CD4-positive, alpha-beta T cell treated with Interleukin-12 subunit alpha and Interleukin-12 subunit beta, for 1 hour (primary cell): ENCODE measurements at places on chromosomes 1 and 21.
A peak's percentile ranks its signal among the peaks of the same experiment; 100 is the strongest.

DNA sequence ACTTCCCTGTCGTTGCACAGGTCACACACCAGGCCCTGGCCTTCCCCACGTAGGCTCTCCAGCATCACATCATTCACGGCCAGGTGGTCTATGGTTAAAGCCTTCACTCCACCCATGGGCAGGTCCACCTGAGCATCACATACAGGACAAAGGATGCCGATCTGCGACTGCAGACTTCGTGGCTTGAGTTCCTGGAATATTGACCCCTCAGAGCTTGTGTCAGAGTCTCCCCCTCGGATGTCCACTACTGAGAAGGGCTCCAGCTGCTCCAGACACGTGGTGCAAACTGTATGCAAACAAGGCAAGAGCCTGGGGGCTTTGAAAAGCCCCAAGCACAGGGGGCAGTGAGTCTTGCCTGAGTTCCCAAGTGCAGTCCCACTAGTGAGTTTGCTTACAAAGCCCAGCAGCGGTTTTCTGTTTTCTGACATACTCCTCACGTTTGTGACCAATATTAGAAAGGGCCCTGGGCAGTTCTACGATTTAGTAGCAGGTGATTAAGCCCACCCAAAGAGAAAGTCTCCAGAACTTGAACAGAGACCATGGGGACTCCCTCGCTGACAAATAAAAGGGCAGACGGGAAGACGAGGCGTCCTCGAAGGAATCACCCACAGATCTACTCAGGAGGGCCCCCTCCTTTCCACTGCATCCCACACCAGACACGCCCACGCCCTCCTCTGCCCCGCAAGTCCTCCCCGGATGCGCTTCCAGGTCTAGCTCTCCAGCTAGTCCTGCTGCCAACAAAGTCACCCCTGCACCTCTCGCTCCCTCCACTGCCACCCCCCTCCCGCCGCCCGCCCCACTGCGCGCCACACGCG is 568 bp downstream of the TRIM45 start:
- DNase-seq: no peak

- DNase-seq: no peak
These were observed 27.0 kb downstream of the SPEN start for GRCh38 chr1:15874471-15874870.

DNA sequence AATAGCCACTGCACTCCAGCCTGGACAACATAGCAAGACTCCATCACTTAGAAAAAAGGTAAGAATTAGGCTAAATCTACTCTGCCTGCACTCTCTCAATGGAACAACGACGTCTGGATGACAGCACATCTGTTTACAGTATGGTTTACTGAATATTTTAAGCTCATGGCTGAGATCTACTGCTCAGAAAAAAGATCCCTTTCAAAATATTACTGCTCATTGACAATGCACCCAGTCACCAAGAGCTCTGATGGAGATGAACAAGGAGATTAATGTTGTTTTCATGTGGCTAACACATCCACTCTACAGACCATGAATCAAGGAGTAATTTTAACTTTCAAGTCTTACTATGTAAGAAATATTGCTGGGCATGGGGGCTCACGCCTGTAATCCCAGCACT is 58.0 kb downstream of the SLC27A3 start:
- no peak for DNase-seq

DNA sequence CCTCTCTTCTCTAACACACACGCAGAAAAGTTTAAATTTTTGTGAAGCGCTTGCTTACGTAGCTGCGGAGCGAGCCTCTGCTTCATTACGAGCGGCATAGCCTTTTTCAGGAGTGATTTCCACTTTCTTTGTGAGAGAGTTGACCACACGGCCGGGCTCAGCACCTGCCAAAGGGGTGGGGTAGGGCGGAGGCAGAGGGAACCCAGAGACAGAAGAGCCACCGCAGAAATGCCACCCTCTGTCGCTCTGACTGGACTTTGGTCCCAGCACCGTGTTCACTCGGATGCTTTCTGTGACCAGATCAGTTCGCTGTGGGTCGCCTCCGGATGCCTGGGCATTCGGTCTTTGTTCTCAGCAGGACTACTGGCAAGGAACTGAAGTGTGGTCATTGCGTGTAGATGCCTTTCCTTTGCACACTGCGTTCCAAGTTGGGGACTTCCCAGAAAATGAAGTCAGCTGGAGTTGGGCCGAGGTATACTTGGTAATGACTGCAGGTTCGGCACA is 883 bp downstream of the CHODL start:
- DNase-seq: no peak

DNA sequence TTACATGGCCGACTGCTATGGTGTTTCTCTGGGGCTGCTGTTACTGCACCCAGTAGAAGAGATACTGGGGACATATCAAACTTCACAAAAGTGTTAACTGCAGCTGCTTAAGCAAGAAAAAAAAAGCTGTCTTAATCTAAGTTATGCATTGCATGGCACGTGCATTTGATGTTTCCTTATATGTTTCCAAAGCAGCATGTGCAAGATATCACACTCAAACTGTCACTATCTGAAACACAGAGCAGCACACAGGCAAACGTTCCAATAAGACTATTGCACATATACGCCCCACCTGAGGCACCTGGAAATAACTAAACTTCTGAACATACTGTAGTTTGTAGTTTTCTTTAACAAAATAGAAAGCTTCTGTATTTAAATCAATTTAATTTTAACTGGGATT is 671.4 kb upstream of the ADGRL2 start:
- DNase-seq: no peak

DNA sequence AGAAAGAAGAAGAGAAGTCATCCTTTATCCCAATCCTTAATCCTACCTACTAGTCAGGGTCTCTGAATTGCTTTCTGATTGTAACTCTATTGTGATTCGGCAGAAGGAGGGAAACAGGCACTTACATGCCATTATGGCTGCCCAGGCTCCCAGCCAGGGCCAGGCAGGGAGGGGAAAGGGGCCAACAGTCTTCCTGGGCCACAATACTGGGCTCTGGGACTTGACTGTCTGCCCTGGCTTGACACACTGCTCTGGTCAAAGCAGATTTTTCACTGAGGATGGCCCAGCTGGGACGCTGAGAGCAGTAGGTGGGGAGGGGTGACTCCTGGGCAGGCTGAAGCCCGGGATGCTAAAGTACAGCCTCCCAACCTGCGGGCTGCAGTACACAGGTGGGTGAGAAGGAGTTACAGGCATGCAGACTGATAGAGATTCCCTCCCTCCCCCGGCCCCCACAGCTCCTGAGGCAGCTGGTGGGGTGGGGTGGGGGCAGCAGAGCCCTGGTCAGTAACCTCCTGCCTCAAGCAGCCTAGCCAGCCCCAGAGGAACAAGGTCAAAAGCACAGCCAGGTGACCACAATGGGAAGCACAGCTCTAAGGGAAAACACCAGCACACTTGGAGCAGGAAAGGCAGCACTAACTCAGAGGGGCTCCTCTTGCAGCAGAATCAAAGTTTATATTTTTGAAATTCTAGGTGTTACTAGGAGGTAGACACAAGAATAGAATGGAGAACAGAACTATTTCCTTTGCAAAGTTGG is 25.3 kb downstream of the KCND3 start:
- no peak for DNase-seq

DNA sequence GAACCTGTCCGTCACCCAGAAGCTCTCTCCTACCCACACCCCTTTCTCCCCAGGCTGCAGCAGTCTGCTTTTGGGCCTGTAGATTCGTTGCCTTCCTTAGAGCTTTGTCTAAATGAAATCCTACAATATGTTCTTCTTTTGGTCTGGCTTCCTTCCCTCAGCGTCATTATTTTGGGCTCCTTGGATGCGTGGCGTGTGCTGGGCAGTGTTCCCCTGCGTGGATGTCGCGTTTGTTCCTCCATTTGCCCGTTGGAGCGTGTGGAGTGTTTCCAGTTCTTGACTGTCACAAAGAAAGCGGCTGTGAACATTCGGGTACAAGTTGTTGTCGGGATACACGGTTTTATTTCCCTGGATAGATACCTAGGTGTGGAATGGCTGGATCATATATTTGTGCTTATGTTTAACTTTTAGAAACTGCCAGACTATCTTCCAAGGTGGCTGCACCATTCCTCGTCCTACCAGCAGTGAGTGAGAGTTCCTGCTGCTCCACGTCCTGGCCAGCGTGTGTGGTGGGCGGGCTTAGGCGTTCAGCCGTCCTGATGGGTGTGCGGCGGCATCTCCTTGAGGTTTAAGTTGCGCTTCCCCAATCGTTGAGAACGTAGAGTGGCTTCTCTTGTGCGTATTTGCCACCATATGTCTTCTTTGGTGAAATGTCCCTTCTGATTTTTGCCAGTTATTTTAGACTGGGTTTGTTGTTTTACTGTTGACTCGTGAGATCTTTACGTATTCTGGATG is 31.7 kb downstream of the SKI start:
- DNase-seq: no peak

DNA sequence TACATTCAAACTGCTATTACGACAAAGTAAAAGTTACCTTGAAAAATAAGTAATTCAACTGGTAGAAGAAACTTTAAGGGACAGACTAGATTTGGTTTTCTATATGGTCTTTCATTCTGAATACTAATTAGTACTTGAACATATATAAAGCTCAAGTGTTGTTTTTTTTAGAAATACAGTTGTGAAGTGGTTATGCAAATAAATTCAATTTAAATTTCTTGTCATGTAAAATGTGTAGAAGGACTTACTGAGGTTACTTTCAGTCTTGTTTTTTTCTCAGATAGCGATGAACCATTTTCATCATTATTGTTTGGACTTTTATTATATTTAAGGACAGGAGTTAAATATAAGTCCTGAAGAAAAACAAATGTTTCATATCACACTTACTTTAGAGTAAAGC is 24.4 kb downstream of the HS2ST1 start:
- no peak for DNase-seq

DNA sequence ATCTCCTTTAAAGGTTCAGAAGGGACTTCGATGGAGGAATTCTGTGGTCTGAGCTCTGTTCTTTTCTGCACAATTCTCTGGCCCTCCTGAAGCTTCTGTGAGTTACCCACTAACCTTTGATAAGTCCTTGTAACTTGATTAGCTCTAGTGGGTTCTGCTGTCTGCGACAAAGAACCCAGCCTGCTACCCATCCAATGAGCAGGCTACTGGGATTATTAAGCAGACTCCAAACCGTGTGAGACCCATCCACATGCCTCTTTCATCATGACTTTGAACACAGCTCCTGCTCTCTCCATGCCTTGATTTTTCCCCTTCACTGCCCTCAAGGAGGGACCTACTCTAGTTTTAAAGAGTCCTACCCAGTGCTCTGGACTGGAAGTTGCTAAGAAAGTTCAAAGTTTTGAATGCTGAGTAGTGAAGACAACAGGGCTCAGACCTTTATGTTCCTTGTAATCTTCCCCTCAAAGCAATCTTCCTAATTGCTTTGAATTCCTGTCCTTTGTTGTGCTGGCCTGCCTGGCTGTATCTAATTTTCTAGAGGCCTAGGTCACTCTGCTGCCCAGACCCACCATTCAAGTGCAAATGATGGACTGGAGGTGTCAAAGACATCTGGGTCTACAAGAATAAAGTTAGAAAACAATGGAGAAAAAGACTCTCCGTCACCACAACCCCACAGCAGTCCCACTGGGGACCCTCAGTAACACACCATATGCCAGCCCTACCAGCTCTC is 146.9 kb downstream of the RHOU start:
- DNase-seq: no peak

DNA sequence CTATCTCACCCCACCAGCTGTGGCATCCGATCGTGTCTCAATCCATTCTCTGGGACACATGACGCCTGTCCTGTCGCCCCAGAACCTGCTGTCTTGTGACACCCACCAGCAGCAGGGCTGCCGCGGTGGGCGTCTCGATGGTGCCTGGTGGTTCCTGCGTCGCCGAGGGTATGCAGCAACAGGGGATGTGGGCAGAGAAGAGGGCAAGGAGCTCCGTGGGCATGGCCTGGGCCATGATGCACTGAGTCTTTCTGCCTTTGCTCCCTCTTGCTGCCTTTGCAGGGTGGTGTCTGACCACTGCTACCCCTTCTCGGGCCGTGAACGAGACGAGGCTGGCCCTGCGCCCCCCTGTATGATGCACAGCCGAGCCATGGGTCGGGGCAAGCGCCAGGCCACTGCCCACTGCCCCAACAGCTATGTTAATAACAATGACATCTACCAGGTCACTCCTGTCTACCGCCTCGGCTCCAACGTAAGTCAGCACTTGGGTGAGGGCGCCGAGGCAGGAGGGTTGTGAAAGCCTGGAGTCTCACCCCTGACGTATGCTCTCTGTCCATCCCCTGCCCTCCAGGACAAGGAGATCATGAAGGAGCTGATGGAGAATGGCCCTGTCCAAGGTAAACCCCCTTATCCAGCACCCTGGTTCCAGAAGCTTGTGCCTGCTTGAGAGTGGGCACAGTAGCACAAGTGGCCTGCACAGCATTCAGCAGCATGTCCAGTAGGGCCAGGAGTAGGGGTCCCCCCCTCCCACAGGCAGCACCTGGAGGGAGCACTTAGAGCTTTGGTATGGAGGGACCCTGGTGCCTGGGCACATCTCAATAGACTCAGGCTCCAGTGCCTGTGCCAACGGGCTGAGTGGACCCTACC is 8.8 kb downstream of the TINAGL1 start:
- no peak for DNase-seq

GRCh38 chr1:46301808-46302640 is 1.4 kb downstream of the LRRC41 start:
- peak; percentile 47 for DNase-seq

GRCh38 chr1:108072776-108073175 is 107.8 kb upstream of the VAV3 start:
- DNase-seq: no peak

- DNase-seq: no peak
These were observed 19.9 kb downstream of the PRXL2B start for GRCh38 chr1:2606396-2606880.

DNA sequence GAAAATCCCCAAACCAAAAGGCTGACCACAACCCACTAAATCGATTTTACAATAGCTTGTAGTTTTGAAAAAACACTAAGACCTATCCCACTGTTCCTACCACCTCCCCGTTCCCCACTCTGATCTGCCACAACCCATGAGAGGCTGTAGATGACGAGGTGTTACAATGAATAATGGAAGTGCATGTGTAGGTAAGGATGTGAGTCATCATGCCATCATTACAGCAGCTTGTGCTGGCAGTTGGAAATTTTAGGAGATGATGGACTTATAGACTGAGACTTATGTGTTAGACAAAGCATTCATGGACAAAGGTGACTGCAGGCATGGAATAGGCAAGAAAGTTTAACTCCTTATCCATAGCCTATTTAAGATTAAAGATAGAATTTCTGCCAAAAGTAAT is 184.7 kb upstream of the CACYBP start:
- no peak for DNase-seq

DNA sequence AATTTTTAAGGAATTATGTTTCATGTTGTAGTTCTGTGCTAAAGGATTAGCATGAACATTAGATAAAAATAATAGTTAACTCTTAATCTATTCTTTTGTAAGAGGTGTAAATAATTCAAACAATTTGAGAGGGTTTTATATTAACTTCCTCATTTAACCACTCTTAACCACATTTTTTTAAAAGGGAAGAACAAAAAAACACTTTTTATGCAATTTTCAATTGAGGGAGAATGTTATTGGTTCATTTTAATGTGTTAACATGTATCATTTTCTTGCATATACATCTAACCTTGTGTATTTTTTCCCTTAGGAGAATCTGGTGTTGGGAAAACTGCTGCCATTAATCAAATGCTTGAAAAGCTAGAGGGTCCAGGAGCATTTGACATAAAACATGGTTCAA is 169.0 kb downstream of the LBR start:
- DNase-seq: no peak
